T-helper 22 cell (primary cell): ENCODE measurements at places on chromosomes 16 and 17.

GRCh38 chr17:63474586-63475460 is 2.0 kb upstream of the ACE start:
- no peak for DNase-seq

DNA sequence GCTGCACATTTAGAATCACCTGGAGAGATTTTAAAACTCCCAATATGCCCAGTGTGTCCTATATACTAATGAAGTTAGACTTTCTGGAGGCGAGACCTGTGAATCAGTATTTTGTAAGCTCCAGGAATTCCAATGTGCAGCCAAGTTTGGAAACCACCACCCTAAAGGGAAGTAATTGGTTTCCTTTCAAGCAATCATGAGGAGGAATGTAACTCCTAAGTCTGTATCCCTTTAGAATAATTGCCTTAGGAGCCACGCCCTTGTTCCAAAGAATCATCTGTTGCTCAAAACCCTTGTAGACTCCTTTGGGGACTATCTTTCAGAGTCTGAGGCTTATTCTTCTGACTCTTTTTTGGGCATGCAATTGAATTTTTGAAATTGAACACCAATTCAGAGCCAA is 84.4 kb downstream of the DNAH9 start:
- DNase-seq: no peak

DNA sequence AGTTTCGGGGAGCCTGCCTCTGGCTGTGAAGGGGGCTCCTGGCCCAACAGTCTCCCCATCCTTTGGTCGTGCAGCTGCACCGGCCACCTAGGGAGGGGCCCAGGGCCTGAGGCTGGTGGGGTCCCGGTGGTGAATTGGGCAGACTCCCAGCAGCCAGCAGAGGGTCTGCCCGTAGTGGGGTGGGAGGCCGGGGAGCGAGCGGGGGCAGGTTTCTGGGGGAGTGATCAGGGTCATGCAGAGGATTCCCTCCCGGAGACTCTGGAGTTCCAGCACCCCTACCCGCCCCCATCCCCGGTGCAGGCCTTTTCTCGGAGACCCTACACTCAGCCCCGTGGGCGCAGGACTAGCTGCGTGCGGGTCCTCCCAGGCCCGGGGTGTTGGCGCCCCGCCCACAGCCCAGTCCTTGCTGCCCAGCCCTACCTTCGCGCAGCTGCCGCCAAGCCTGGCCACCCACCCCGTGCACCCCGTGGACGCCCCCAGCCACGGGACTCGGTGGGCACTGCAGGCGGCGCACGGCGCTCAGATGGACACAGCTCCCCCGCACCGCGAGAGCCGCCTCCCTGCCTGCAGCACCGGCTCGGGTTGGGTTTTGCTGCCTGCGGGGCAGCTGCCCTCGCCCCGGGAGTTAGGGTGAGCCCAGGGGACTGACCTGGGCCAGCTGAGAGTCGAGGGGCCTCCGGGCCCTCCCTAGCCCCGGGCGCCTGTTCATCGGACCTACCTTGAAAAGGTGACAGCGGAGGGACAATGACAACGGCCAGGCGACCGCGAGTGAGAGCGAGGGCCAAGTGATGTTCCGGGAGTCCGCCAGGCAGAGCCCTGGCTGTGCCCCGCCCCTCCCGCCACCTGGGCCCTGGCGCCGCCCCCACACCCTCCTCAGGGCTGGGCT is at the start of gene GNG13:
TSS of gene GNG13 (minus strand) at position 787 of the 886 bp plus-strand sequence. CDS start 1,657 bp downstream, outside the sequence.
- no peak for DNase-seq

- DNase-seq: no peak
These were observed 23.6 kb downstream of the SDR42E1 start for GRCh38 chr16:81987706-81988105.

GRCh38 chr16:25771812-25772568 is 80.2 kb downstream of the HS3ST4 start:
- DNase-seq: no peak

- DNase-seq: no peak
These were observed 81.7 kb upstream of the GNG13 start for GRCh38 chr16:882256-882655.
